NCI-H187 treated with DMSO at 0.1 percent for 48 hours (cell line): ENCODE measurements at places on chromosomes 12 and 14.

DNA sequence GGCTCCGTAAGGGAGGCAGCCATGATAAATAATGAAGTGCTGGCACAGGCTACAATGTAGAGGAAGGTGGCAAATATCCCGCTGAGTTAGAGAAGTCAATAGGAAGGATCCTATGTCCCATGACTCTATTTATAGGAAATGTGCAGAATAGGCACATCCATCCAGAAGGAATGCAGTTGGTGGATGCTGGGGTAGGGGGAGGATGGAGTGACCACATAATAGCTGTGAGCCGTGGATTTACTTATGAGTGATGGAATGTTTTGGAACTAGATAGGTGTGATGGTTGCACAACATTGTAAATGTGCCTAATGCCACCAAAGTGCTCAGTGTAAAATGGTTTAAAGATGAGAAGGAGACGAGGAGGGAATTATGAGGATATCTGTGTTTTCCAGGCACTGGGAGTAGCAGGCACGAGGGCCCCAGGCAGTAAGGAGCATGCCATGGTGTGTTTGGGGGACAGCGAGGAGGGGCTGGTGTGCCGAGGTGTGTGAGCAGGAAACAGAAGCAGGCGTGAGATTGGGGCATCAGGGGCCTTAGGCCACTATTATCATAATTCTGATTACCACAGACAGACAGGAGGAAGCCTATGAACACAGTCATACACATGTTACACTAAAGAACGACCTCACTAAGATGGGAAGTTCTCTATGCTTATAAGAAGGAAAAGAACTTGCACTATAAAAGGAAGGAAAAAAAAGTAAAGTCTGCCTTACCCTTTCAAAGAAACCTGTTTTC lies 837.3 kb upstream of the TMEM132C start:
- no peak for DNase-seq

DNA sequence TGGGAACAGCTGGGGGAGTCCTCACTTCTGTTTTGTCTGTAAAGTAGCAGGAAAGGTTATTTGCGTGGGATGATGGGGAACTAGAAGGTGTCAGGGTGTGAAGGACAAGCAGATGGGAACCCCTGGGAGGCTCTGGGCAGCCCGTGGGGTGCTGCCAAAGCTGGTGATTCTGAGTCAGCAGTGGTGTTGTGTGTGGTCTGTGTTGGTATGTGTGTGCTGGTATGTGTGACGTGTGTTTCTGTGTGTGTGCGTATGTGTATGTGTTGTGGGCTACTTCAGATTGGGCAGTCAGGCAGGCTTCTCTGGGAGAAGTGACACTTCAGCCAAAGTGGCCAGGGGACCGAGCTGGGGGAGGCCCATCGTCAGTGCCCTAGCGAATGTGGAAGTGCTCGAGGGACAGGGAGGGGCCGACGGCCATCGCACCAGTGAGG lies 15.3 kb upstream of the BDKRB2 start:
- DNase-seq: no peak

GRCh38 chr12:63999853-64000252 lies 155.4 kb downstream of the SRGAP1 start:
- no peak for DNase-seq

GRCh38 chr12:104372061-104372720 lies 68.7 kb downstream of the EID3 start:
- no peak for DNase-seq

GRCh38 chr12:114476159-114476558 lies 70.2 kb upstream of the TBX5 start:
- DNase-seq: no peak

- DNase-seq: no peak
These were observed 2.6 kb upstream of the KRT71 start for GRCh38 chr12:52555577-52555976.

DNA sequence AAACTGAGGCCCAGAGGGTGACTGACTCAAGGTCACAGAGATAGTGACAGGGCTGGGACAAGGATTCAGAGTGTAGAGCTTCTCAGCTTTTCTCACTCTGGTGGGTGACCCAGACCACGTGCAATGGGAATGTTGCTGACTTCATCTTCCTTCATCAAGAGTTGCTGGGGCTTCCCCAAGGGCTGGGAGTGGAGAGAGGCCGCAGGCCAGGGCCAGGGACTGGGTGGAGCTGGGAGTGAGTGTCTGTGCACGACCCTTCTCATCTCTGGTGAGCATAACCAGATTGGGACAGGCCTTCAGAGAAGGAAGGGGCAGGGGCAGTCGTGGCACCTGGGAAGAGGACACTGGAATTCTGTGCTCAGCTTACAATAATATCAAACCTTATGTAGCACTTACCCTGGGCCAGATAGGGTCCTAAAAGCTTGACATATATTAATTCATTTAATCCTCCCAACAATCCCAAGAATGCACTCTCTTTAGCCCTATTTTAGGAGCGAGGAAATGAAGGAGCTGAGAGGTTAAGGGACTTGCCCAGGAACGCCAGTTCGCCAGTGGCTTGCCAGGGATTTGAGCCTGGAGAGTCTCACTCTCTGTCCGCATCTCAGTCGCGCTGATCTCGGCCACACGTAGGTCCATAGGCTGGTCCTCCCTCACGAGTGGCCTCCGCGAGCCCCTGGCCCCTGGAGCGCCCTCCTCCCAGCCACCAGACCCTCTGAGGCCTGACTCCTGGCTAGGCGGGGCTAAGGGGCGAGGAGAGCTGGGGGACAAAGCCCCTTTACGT lies 15.8 kb downstream of the KRT18 start:
- no peak for DNase-seq

GRCh38 chr14:75141967-75142366 lies 15.1 kb upstream of the NEK9 start:
- DNase-seq: no peak

GRCh38 chr12:93087840-93088610 lies 158.9 kb upstream of the EEA1 start:
- no peak for DNase-seq

- DNase-seq: no peak
These were observed 42.5 kb upstream of the PPP1CC start for GRCh38 chr12:110785240-110785639.

DNA sequence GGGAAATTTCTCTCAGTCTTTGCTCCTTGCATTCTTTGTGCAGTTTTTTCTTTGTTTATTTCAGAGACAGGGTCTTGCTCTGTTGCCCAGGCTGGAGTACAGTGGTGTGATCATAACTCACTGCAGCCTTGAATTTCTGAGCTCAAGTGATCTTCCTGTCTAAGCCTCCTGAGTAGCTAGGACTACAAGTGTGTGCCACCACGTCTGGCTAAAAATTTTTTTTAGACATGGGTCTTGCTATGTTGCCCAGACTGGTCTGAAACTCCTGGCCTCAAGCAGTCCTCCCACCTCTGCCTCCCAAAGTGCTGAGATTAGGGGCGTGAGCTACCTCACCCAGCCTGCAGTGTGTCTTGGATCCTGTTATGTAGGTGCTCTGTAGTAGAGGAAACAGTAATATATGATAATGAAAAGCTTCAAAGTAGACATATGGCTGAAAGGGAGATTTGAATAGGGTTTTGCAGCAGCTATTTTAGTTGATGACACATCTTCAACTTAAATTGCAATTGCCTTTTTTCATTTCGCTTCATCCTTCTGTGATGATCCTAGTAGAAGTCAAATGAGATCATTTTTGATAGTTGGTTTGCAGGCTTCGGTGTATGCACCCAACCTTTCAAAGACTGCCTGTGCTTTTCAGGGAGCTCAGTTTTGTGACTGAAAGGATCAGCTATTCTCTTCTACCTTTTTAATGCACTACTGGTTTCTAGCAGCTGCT lies 75.4 kb downstream of the FUT8 start:
- DNase-seq: peak; percentile 15

DNA sequence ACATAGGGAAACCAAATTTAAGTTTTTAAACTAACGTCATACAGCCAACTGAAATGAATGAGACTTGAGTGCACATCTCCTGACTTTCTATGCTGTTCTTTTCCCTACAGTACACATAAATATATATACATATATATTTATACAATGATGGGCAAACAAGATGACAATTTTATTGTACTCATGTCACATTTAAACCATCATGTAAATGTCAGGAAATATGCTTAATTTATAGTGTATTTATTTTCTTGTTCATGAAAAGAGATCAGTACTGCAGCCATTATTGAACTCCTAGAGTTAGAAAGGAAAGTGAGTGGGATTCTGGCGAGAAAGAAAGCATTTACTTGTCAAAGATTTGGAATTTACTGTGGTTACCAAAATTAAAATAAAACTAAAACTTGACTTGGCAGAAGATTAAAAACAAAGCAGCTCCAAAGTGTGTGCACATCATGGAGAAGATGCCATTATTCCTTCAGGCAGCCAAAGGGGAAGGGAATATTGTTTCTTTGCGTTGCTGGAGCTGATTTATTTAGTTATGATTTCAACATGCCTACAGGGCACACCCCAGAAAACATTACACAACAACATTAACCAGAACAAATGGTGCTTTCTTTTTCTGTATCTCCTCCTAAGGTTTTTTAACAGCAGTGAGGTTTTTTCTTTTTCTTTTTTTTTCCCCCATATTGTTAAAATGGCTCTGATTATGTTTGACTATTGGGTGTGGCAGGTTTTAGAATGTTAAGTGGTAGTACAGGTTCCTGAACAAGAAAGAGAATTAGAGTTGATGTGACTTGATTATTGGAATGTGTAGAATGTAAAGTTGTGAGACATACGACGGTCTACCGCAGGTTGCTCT lies 144.6 kb downstream of the RAD51B start:
- DNase-seq: no peak

DNA sequence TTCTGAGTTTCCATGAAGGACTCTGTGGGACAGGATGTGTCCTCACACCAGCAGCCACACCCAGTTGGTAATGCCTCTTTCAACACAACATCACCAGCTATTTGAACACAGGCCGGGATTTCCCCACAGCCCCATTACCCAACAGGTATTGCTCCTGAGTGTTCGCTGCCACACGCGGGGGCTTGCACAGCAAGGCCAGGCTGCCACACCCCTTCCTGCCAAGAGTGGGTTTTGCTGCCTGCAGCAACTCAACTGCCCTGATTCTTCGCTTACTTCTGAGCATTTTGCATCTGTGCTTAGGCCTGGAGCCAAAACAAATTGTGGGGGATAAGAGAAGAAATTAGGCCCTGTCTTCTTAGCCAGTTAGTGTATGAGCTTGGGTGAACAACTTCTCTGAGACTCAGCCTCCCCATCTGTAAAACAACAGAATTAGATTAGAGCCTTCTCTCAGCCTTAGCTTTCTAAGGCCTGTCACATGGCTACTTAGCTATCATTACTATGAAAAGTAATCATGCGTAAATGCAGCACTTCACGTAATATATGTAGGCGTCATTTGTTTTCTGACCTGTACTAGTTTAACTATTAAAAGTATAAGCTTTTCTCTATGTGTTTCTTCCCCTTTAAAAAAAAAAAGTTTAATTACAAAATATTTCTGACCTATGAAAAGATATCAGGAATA lies 20.0 kb downstream of the CKAP4 start:
- no peak for DNase-seq

DNA sequence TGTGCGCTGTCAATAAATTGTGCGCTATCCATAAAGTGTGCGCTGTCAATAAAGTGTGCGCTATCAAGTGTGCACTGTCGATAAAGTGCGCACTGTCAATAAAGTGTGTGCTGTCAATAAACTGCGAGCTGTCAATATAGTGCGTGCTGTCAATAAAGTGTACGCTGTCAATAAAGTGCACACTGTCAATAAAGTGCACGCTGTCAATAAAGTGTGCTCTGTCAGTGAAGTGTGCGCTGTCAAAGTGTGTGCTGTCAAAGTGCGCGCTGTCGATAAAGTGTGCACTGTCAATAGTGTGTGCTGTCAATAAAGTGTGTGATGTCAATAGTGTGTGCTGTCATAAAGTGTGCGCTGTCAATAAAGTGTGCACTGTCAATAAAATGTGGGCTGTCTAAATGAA lies 2.9 kb upstream of the CHGA start:
- no peak for DNase-seq

- DNase-seq: no peak
These were observed 5.5 kb upstream of the SERPINA11 start for GRCh38 chr14:94458096-94458495.

- peak; percentile 63 for DNase-seq
These were observed 3.3 kb downstream of the FLRT2 start for GRCh38 chr14:85533023-85533860.

GRCh38 chr12:128942960-128943477 lies 89.7 kb downstream of the GLT1D1 start:
- DNase-seq: peak; percentile 80
